Activated gamma-delta T cell treated with anti-CD3 and anti-CD28 coated beads, Interleukin-2, amount 50 U/mL, for 16 hours (primary cell): ENCODE measurements at places on chromosomes 12 and 14.
A peak's percentile ranks its signal among the peaks of the same experiment; 100 is the strongest.

DNA sequence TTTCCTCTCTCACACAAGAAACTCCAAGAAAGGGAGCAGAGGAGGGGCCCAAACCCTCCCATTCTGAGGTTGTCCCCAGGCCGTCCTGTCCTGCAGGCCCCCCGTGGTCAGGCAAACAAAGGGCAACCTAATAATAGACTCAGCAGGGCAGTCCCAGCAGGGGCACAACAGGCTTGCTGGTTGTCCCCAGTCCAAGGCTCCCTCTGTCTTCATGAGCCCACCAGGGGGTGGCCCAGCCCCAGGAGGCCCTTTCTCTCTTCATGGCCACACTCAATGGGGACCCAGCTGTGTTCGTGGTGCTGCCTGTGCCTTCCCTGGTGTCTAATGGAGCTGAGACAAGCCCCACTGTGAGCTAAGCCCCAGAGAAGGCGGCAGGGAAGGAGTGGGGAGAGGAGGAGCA lies 359.9 kb downstream of the ADGRD1 start:
- DNase-seq = no peak

DNA sequence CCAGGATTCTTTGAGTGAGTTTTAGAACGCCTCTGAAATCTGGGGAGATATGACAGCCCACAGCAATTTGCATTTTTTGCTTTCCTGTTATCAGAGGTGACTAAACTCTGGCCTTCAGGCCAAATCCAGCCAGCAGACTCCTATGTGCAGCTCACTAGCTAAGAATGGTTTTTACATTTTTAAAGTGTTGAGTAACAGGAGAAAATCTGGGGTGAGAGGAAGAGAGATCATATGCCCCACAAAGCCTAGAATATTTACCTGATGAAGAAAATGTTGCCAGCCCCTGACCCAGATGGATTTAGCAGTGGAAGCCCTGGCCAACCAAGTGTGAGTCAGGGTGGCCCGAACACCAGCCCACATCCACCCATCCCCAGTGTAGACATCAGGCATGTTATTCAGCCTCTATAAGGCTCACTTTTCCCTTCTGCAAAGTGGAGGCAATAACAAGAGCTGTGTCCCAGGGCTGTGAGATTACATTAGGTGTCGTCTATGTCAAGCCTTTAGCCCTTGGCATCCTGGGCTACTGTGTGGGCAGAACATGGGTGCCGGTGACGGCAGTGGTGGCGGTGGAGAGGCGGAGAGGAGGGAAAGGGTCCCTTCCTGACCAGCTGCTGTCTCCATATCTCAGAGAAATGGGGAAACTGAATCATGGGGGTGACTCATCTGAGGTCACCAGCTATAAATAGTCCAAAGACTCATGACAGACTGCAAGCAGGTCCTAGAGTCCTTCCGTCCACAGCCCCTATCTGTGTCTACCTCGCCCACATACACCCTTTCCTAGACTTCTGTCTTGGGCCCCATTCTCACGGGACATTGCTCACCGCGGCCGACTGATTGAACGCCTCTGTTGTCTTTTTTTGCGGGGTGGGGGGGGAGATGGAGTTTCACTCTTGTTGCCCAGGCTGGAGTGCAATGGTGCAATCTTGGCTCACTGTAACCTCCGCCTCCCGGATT lies 32.6 kb upstream of the CD9 start:
- DNase-seq = peak; percentile 45

- no peak for DNase-seq
These were observed 25.6 kb downstream of the MNAT1 start for GRCh38 chr14:60760209-60760608.

- peak; percentile 22 for DNase-seq
These were observed 42.9 kb downstream of the WNK1 start for GRCh38 chr12:795305-795704.

- no peak for DNase-seq
These were observed 117.9 kb upstream of the PRB2 start for GRCh38 chr12:11513288-11513687.

DNA sequence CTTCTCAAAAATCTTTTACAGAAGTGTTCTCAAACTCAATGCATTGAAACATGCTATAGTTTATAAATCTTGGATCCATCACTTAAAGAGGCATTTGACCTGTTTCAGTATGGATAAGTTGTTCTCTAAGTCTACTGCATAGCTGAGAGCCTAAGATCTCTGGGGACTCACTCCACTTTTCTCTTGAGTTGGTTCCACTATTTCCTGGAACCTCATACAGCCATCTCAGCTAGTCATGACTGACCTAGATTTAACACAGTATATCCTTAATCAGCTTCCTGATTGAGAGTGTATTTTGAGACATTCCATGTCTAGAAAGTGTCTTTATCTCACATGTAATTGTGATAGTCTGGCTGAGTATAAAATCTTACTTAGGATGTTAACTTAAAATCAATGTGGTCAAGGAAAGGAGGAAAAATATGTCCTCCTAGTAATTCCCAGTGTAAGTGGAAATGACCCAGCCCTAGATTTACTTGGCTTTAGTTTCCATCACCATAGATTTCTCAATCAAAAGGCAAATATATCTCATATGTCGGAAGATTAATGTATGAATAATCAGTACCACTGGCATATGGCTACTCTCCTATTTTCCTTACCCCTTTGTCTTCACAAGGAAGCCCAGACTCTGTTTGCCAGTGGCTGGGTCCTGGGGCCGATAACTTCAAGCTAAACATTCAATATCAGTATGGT lies 61.9 kb downstream of the KICS2 start:
- no peak for DNase-seq

DNA sequence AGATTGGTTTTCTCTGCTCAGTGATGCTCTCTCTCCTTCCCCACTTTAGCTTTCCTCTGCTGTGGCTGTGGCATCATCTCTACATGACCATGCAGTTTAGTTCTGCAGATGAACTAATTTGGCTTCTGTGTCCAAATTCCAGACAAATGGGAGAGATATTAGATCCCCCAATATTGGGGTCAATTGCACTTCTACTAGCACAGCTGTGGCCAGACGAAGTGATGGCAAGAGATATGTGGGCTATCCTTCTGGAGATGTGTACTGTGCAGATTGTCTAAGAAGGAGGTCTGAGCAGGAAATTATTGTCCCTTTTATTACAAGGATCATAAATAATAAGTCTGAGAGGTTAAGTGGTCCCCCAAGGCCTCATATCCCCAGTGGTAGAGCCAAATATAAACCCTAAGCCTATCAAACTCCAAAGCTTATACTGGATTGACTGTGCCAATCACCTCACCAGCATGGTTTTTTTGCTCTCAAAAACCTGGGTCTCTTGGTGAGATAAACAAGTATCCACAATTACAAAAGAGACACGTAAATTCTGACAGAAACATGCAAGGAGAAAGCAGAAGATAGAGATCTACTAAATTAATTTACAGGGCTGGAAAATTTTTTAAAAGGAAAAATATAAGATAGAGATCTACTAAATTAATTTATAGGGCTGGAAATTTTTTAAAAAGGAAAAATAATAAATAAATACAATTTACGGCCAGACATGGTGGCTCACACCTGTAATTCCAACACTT lies 29.1 kb upstream of the GCH1 start:
- no peak for DNase-seq

GRCh38 chr12:131287938-131288764 lies 334.4 kb downstream of the ADGRD1 start:
- no peak for DNase-seq
